Iris pigment epithelial cell (primary cell): ENCODE measurements at places on chromosomes 6 and 20.

DNA sequence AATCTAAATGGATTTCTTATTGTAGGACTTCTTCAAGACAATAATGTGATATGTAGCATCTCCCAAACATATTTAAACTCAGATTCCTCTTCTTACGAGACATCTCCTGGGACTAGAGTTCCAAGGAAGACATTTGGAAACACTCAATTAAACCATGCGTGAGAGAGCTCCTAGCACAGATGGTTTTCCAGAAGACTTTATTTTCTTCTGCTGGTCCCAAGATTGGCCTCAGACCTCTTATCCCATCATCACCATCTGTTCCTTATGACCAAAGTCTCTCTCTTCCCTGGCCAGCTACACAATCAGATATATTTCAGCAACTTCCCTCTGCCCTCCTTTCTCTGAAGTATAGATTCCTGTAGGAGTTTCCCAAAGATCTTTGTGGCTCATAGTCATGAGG, 93.2 kb upstream of the JARID2 start:
- no peak for DNase-seq

GRCh38 chr6:17392978-17393891, at the start of gene CAP2:
TSS of gene CAP2 (plus strand) at chr6:17393595. CDS start at chr6:17421556, 27,961 bp downstream.
- DNase-seq = peak; percentile 51

DNA sequence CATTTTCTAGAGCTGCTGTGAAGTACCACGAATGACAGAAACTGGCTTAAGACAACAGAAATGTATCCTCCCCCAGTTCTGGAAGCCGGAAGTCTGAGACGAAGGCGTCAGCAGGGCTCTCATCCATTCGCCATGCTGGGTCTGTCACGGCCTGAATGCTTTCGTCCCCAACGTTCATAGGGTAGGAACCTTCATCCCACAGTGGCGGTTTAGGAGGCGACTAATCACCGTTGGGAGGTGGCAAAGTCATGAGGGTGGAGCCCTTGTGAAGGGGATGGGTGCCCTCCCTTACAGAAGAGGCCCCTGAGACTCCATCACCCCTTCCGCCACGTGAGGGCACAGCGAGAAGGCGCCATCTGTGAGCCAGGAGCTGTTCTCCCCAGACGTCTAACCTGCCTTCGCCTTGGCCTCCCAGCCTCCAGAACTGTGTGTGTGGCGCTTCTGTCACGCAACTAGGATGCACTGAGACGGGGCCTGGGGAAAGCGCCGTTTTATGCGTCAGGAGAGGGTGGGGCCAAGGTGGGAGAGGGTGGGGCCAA, 250.3 kb downstream of the TTLL2 start:
- no peak for DNase-seq

- no peak for DNase-seq
These were observed 120.5 kb downstream of the KIF13A start for GRCh38 chr6:17866876-17867444.

DNA sequence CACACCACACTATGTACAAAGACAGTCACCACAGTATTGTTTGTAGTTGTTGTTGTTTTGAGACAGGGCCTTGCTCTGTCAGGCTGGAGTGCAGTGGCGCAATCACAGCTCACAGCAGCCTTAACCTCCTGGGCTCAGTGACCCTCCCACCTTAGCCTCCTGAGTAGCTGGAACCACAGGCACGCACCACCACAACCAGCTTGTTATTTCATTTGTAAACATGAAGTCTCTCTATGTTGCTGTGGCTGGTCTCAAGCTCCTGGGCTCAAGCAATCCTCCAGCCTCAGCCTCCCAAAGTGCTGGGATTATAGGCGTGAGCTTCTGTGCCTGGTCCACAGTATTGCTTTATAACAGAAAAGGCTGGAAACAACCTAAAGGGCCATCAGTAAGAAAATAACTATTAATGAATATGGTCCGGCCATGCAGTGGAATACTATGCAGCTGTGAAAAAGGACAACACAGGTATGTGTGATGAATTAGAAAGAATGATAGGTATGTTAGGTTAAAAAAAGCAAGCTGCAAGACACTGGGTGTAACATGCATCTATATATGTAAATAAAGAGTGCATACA, 30.0 kb upstream of the PTGIS start:
- DNase-seq = no peak
